ENCODE measurements at places on chromosomes 3 and 15.

GRCh38 chr3:183987000-183987600 is 30.6 kb downstream of the ABCC5 start:
- no peak for DNase-seq

- DNase-seq = no peak
Measured at GRCh38 chr3:123792473-123793201, 91.5 kb downstream of the MYLK start.

DNA sequence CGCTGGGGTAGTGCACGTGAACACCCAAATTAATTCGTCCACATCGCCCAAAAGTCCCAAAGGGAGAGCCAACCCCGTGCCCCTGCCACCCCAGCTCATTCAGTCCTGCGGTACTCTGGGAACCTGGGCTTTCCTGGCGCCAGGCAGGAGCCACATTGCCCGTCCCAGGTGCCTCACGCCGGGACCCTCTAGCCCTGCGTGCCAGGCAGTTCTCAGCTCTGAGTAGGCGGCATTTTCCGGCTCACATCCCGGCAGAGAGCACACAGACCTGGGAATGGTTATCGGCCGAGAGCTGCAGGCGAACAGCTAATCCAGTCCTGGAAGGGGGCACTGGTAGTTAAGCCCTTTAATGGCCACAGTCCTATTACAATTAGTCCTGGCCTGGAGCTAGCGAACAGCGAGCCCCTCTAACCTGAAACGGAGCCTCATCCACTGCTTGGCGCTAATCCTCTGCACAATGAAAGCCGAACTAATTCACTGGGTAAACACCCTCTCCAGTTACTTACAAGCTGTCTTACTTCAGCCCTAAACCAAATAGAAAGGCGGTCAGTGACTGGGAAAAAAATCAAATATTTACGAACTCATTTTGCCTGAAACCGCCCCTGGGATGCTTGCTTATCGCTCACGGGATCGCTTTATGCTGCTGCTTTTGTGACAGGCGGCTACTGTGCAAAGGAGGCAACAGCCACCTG is 254.6 kb upstream of the SOX14 start:
- DNase-seq = no peak

DNA sequence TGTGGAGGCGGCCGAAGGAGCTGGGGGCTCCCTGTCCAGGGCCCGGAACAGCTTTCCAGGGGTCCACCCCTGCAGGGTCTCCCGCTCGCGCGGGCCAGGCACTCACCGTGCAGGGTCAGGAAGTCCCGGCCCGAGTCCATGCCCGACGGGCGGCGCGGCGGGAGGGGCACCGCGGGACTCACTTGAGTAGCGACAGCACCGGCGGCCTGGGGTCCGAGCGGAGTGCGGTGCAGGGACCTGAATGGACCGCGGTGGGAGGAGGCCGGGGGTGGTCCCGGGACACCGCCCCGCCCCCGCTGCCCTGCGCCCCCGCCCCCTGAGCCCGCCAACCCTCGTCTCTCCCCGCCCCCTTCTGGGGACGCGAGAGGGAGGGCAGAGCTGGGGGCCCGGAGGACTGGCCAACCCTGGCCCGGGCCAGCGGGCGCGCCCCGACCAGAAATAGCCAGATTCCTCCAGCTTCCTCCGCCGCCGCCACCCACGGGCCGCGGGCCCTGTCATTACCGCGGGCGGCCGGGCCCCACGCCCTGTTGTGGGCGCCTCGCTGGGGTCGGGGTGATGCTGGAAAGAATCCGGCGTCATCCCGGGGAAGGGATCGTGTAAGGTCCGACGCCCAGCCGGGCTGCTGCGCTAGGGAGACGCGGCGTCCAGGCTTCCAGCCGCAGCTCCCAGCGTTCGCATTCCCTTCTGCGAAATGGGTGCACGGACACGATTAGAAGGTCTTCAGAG is at the start of gene PLCD1:
TSS of gene PLCD1 (minus strand) at position 243 of the 726 bp plus-strand sequence. CDS start at position 140, 103 bp downstream.
- DNase-seq = peak; percentile 26

GRCh38 chr15:54839379-54839778 is 357.4 kb downstream of the RSL24D1 start:
- DNase-seq = no peak
